Osteoblast (primary cell): ENCODE measurements at places on chromosomes 3 and 15. TPM values are rescaled to one million over a fixed set of nuclear protein-coding genes. Genes with fewer than 3 reads are reported as not detected.

DNA sequence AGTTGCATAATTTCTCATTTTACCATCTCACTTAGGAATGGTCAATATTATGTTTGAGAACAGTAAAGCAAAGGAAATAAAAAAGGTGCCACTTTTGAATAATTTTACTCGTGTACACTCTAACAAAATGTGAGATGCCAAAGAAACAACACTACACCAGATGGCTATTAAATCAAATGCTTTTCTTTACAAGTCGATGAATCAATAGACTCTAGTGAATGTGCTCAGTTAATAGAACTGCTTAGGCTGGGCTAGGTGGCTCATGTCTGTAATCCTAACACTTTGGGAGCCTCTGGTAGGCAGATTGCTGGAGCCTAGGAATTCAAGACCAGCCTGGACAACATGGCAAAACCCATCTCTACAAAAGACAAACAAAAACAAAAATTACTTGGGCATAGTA is 87.9 kb downstream of the ZNF609 start:
- H3K4me1 ChIP-seq, result no peaks in the 10 kb centered on the region
- peak; percentile 11 for DNase-seq
- no peak overlapping the region for H3K4me3 ChIP-seq
- H3K27ac ChIP-seq, result no peak overlapping the region
- H3K36me3 ChIP-seq, result no peaks in the 10 kb centered on the region

DNA sequence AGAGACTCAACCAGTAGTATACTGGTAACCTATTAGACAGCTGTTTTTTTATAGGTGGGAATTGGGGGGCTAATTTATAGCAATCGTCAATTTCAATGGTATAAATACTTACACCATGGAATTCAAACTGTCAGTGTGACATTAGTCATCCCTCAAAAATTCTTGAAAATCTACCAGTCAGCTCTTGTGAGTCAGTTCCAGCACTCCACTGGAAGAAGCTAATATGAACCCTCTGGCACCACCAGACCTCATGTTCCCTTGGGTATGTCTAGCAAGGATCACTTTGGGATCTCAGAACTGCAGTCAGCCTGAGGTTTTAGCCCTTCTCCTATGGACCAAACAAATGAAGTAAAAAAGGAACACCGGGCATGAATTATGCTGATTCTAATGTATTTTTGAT is 11.8 kb upstream of the UACA start:
- peak; percentile 95 for DNase-seq
- H3K27ac ChIP-seq, result peak overlapping the region; percentile 76
- H3K4me1 ChIP-seq, result peaks cover 46% of the 10 kb centered on the region
- no peak overlapping the region for H3K4me3 ChIP-seq
- no peaks in the 10 kb centered on the region for H3K36me3 ChIP-seq
- no peaks in the 10 kb centered on the region for H3K27me3 ChIP-seq

- H3K27ac ChIP-seq, result peak overlapping the region; percentile 21
- no peak overlapping the region for H3K4me3 ChIP-seq
Measured at GRCh38 chr15:33021806-33022389, 172.6 kb downstream of the FMN1 start.

DNA sequence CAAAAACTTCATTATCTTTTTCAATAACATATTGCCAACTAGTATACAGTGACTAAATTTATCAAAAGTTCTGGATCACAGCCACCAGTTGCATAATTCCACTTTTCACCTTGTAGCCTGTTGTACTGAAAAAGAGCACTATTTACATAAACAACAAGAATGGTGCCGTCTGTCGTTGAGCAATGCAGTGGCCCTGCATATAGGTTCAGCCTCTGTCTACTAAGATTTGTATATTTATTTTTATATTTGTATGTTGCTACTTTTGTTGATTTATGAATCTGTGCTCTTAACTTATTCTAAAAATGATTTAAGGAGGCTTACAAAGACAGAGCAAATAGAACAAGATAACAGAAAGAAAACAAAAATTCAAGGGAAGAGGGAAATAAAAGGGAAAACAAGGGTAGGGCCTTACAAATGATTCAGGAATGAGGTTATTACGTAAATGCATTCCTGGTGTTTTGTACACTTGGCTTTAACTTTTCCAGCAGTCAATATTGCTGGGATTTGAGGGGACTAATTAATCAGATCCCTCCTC is 257.6 kb upstream of the STT3B start:
- H3K36me3 ChIP-seq, result no peaks in the 10 kb centered on the region
- peaks cover under 1% of the 10 kb centered on the region for H3K27me3 ChIP-seq
- H3K27ac ChIP-seq, result peak overlapping the region; percentile 51
- no peak for DNase-seq
- no peak overlapping the region for H3K4me3 ChIP-seq
- peaks cover 31% of the 10 kb centered on the region for H3K4me1 ChIP-seq

DNA sequence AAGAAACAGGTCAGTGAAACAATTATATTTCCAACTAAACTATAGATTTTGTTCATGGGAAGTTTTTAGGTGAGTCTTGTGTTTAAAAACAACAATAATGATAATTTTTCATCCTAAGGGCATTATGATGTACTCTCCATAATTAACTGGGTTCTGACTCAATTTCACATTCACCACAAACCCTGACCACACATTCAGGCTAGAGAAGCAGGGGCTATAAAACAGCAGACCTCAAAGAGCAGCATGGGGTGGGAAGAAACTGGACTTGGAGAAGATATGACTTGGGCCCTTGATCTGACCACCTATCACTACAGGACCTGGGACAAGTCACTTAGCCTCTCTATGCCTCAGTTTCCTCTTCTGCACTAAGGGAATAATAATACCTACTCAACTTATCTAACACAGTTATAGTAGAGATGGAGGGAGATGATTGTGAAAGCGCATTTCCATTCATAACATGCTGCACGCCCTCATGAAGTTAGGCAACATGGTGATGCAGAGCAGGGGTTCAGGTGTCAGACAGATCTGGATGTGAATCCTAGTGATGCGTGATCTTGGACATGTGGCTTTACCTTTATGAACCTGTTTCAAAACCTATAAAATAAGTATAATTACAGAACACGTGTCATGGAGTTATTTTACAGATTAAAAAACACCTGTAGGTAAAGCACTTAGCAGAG is 63.0 kb upstream of the ACP3 start:
- H3K4me1 ChIP-seq, result peaks cover 9% of the 10 kb centered on the region
- no peak for DNase-seq
- H3K36me3 ChIP-seq, result no peaks in the 10 kb centered on the region

Gene MBD4
- total RNA-seq, result 37.1 and 41.3 TPM in 2 replicates

Gene NECTIN3
- 39.8 and 52.5 TPM in 2 replicates for total RNA-seq

Gene MTHFS
- total RNA-seq, result 15.6 and 17.0 TPM in 2 replicates

GRCh38 chr3:62049033-62049432 is 324.3 kb downstream of the FEZF2 start:
- no peaks in the 10 kb centered on the region for H3K36me3 ChIP-seq
- no peak overlapping the region for H3K4me3 ChIP-seq
- H3K27ac ChIP-seq, result no peak overlapping the region

Gene CSTA
- total RNA-seq, result 18.1 and 18.3 TPM in 2 replicates

Gene C3orf49
- total RNA-seq, result not detected in 2 replicates

DNA sequence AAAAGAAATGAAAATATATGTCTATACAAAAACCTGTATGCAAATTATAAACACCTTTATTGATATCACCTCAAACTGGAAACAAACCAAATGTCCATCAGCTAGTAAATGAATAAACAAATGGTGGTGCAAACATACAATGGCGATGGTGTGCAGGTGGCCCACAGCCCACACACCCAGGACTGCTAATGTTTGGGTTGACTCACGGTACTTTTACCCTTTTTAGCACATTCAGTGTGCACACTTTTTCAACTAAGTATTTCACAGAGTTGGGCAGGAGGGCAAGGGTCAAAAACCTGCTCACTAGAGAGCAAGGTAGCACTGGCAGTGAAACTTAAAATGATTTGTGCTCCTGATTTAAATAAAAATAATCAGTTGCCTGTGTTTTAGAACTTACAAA is 123.1 kb upstream of the BHLHE40 start:
- peaks cover 8% of the 10 kb centered on the region for H3K4me1 ChIP-seq
- H3K27me3 ChIP-seq, result no peaks in the 10 kb centered on the region
- no peak overlapping the region for H3K4me3 ChIP-seq
- H3K36me3 ChIP-seq, result no peaks in the 10 kb centered on the region
- DNase-seq, result no peak
- no peak overlapping the region for H3K27ac ChIP-seq

DNA sequence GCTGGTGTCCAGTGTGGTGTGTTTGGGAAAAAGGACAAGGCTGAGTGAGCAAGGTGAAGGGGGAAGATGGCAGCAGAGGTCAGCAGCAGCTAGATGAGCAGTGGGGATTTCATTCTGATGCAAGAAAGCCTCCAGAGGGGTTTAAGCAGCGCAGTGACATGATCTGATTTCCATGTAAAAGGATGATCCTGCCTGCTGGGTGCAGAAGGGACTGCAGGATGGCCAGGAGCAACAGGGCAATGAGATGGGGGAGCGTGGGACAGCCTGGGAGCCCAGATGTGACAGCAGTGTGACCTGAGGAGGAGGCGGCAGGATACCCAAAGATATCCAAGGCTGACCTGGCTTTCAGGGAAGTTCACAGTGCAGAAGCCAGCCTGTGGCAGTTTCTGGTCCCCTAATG is 6.1 kb downstream of the WNT7A start:
- no peaks in the 10 kb centered on the region for H3K36me3 ChIP-seq
- peaks cover 20% of the 10 kb centered on the region for H3K27me3 ChIP-seq
- H3K27ac ChIP-seq, result no peak overlapping the region
- H3K4me1 ChIP-seq, result no peaks in the 10 kb centered on the region

Gene ZNF660
- total RNA-seq, result 5.0 and 5.8 TPM in 2 replicates

Gene EPHB3
- total RNA-seq, result 3.6 and 4.1 TPM in 2 replicates

- H3K4me1 ChIP-seq, result peaks cover 8% of the 10 kb centered on the region
- DNase-seq, result no peak
- H3K36me3 ChIP-seq, result no peaks in the 10 kb centered on the region
Measured at GRCh38 chr15:60766391-60767128, 287.6 kb upstream of the ICE2 start.

DNA sequence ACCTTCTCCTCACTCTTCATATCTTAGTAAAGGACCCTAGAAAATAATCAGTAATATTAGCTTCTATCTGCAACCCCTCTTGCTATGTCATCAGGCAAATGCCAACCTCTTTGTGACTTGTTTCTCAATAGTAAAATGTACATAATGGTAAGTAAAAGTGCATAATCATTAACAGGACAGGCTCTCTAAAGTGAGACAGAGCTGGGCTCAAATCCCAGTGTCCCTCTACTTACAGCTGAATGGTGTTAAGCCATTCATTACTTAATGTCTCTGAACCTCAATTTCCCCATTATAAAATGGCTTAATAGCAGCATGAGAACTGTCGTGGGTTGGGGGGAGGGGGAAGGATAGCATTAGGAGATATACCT is 62.6 kb upstream of the ATP11B start:
- peaks cover 14% of the 10 kb centered on the region for H3K4me1 ChIP-seq
- no peaks in the 10 kb centered on the region for H3K36me3 ChIP-seq
- no peak for DNase-seq
- no peak overlapping the region for H3K27ac ChIP-seq
- H3K27me3 ChIP-seq, result peaks cover 3% of the 10 kb centered on the region

Gene EFHB
- 0.29 and 1.8 TPM in 2 replicates for total RNA-seq

- peak; percentile 49 for DNase-seq
- H3K36me3 ChIP-seq, result no peaks in the 10 kb centered on the region
- H3K27me3 ChIP-seq, result no peaks in the 10 kb centered on the region
Measured at GRCh38 chr15:83848315-83849050, 194.6 kb downstream of the ADAMTSL3 start.

DNA sequence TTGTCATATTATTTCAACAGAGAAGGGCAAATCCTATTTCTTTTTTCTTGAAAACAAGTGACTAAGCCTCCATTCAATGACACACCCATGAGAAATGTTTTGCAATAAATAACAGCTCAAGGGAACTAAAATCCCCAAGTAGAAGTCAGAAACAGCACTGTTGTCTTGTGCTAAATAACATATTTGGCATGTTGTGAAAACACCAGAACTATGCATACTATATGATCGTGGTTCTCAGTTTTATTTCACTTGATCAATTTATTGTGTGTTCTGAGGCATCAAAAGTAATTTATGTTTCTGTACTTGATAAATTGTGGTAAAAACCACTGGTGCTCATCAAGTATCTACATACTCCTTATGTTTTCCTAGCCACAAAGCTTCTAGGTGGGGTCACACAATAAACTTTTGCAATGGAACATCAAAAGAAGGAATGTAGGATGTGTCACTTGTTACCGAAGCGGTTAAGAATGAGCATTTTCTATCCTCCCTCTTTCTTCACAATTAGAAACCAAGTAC is 691.7 kb upstream of the CBLB start:
- peaks cover 15% of the 10 kb centered on the region for H3K4me1 ChIP-seq
- H3K27me3 ChIP-seq, result no peaks in the 10 kb centered on the region
- peak; percentile 43 for DNase-seq
- no peak overlapping the region for H3K4me3 ChIP-seq
- H3K36me3 ChIP-seq, result no peaks in the 10 kb centered on the region

DNA sequence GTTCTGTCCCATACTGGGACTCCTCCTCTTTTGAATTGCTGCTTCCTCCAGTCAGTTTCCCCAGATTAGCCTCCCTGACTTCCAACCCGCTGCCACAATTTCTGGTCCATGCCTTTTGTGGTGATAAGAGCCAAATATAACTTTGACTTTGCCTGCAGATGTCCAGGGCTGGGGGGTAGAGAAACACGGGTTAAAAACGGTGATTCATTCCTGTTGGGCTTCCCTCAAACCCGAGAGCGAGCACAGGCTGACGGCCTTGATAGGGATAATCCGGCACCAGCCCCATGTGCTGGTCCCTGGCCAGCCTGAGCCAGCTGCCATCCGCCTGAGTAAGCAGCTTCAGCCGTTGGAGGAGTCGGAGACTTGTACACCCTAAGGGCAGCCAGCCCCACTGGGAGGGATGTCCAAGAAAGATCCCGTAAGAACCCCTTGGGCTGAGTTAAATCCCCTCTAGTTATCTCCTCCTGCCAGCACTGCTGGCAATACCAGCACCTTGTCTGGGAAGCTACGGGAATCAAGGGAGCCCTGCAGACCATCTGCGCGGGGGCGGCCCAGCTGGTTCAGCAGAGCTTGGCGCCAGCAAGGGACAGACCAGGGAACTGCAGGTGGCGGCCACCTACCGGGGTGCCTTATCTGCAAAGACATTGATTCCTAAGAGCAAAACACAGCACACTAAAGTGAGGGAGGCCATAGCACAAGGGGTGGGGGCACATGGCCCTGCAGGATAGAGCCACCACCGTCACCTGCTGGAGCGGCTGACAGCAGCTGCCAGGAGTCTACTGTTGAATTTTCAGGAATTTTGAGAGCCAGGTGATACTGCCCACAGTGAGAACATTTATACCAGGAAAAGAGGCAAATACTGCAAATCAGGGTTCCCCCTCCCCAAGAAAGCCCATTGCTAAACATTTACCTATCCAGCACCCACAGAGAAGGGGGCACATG is 18.1 kb downstream of the CSPG4 start:
- peaks cover 25% of the 10 kb centered on the region for H3K4me1 ChIP-seq
- peak overlapping the region; percentile 59 for H3K27ac ChIP-seq
- no peaks in the 10 kb centered on the region for H3K36me3 ChIP-seq

Gene SOX14
- total RNA-seq, result not detected in 2 replicates

GRCh38 chr15:81276967-81277366 is 47.0 kb downstream of the STARD5 start:
- H3K27me3 ChIP-seq, result peaks cover 3% of the 10 kb centered on the region
- DNase-seq, result no peak
- no peak overlapping the region for H3K4me3 ChIP-seq
- H3K36me3 ChIP-seq, result no peaks in the 10 kb centered on the region

Gene IMPG2
- total RNA-seq, result 0.29 and 0.36 TPM in 2 replicates
